ENCODE measurements at places on chromosomes 7 and 10.

- no peak for DNase-seq
Measured at GRCh38 chr10:7804741-7805140, 13.6 kb upstream of the TAF3 start.

- no peak for DNase-seq
Measured at GRCh38 chr7:48803250-48803649, 121.1 kb upstream of the CDC14C start.

DNA sequence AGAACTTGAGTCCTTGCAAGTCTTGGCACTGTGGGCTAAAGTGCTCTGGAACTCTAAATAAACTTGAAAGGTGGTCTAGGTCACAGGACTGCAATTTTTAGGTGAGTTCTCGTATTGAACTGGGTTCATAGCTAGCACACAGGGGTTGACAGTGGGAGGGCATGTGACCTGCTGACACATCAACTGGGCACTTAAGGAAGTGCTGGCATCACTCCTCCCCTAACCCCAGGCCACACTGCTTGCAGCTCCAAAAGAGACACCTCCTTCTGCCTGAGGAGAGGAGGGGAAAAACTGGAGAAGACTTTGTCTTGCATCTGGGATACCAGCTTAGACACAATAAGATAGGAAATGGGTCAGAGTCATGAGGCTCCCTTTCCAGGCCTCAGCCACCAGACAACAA, 38.0 kb upstream of the AASS start:
- no peak for DNase-seq

- no peak for DNase-seq
Measured at GRCh38 chr10:6607778-6608177, 27.7 kb upstream of the PRKCQ start.

GRCh38 chr7:44433255-44434022, 57.0 kb downstream of the NUDCD3 start:
- no peak for DNase-seq

DNA sequence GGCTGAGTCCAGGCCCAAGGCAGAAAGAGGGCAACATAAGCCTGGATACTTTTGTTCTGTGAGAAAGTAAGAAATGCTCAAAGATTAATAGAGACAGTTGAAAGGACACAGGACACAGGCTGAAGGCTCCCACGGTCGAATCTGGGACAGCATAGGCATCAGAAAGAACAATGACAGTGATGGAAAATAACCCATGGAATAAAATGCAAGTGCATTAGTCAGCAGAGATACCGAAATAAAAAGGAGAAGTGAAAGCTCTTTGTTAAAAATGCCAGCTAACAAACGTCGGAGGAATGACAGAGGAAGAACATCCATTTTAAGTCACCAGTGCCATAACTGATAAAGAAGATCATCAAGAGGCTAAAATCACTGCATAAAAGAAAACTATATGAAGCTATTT, 19.6 kb upstream of the AGAP5 start:
- DNase-seq, result no peak

All from omental fat pad (tissue), 4 donors.